ENCODE measurements at places on chromosomes 7 and 10.

DNA sequence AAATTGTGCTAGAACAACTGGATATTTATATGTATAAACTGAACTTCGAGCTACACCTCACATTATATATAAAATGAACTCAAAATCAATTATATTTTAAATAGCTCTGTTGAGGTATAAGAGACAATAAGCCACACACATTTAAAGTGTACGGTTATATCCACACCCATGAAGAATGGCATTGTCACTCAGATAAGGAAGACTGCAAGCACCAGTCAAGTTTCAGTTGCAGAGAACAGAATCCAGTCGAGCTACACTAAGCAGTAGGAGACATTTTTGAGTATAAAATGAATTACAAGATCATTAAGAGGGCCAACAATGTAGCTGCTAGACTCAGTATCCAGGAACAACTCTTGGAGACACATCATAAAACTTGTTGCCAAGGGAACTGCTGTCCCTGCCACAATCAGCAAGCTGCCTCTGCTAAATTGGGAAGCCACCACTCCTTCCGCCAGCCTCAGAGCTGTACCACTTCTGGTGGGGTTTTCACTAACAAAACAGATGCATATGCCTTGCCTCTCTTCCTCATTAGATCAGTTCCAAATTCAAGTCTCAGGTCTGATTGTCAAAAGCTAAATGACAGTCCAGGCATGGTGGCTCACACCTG, 19.6 kb upstream of the GPNMB start:
- DNase-seq = no peak

DNA sequence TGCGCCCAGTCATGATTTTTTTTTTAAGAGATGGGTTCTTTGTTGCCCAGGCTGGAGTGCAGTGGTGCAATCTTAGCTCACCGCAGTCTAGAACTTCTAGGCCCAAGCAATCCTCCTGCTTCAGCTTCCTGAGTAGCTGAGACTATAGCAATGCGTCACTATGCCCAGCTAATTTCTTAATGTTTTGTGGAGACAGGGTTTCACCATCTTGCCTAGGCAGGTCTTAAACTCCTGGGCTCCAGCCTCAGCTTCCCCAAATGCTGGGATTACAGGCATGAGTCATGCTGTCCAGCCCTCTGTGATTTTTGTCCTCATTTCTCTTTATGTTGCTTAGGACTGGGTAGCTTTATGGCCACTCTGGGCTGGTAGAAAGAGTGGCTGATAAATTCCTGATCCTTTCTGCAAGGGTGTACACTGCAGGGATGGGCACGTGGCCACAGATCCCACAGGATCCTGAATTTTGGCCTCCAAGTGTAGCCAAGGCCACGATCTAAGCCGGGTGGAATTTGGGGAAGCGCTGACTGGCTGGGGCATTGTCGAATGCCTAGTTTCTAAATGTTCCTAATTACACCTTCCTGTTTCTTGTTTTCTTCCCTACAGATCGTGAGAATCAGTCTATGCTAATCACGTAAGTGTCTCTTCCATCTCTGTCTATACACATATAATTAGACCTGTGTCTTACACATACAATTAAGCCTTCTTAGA, 24.1 kb upstream of the MYH16 start:
- DNase-seq = no peak

- DNase-seq = no peak
Observed at GRCh38 chr10:122993797-122994336, 13.7 kb downstream of the PSTK start.

DNA sequence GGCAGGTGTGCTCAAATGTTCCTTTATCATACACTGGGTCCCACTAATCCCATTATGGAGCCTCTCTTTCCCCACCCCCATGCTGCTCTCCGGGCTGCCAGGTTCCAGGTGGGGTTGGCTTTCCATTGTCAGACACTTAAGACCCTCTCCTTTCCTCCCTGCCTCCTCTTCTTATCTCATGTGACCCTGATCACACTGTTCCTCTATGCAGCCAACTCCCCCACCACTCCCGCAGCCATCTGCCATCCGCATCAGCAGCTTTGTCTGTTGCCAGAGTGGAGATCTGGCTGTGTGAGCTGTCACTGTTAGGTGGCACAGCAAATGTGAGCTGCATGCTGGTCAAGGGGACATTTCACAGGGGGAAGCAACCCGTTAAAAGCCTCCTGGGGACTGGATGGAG, 391.4 kb downstream of the TNS3 start:
- no peak for DNase-seq

DNA sequence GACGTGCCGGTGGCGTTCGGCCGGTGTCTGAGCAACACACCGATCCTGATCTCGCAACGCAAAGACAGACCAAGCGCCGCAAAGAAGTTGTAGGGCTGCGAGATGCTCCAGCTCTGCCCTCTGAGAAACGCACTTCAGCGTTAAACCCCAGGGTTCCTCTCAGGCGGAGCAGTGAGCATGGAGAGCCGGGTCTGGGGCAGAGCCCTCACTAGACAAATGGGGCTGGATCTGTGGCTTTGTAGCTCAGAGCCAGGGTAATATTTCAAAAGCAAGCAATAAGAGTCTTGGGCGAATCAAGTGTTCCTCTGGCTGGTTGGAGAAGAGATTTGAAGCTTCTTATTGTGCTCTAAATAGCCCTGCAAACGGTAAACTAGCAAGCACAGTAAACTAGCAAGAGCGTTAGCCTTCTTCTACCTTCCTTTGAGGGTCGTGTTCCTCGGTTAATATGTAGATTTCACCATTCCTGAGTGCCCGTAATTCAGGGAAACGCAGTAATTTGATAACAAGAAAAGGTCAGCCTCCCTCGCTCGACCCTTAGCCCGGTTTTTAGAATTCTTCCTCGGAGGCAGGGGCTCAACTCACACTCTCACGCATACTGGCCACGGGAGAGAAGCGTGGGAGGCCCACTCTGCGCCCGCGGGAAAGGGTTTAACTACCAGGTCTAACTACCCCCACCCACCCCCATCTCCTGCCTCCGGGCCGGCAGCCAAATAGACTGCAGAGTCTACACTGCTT, 6.7 kb downstream of the SKAP2 start:
- DNase-seq = no peak

- no peak for DNase-seq
Observed at GRCh38 chr7:38383281-38383680, 109.8 kb upstream of the TARP start.

DNA sequence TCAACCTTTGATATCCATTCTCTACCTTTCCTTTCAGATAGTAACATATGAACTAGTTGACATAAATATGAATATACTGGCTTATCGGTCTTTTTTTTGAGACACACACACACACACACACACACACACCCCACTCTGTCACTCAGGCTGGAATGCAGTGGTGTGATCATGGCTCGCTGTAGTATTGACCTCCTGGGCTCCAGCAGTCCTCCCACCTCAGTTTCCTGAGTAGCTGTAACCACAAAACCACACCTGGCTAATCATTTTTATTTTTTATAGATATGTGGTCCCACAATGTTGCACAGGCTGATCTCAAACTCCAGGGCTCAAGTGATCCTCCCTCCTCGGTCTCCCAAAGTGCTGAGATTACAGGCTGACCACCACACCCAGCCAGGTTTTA, 14.2 kb upstream of the NT5C3A start:
- no peak for DNase-seq

DNA sequence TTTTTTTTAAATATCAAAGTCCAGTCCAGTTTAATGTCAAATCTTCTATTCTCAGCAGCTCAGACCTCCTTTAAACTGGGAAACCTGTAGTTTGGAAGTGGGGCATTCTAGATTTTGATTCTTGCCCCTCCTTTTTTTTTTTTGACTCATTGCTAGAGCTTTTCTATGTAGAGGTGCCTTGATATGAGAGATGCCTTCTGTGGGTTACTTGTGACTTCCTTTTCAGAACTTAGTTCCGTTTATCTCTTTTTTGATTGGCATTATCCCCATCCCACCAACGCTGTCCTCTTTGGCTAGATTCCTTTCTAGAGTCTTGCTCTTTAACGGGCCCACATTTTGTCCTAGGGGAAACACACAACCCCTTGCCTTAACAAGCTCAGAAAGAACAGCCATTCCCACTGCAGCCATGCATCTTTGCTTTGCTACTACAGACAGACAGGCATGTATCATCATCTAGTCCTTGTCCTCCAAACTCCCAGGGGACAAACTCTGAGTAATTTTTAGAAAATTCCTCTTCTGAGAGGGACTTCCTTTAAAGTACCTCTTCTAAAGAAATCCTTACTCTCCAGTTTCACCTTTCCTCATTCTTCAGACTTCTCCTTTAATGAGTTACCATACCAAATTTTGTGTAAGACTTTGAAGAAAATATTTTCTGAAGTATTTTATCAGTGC, 153.6 kb downstream of the PHF14 start:
- DNase-seq = no peak

DNA sequence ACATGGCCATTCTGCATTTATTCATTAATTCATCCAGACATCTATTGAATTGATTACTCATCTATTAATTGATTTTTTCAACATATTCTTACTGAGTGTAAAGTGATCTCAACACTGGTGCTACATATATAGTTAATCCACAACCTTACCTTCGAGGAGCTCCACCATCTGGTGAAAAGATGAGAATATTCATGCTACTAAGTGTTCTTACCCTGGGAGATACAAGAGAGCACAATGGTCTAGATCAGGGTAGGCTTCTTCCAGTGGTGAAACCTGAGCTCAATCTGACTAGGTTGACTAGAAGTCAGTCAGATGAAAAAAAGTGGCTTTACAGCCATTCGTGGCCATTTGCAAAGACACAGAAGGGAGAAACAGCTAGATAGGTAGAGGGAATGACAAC, 507.4 kb downstream of the ANKRD7 start:
- no peak for DNase-seq

DNA sequence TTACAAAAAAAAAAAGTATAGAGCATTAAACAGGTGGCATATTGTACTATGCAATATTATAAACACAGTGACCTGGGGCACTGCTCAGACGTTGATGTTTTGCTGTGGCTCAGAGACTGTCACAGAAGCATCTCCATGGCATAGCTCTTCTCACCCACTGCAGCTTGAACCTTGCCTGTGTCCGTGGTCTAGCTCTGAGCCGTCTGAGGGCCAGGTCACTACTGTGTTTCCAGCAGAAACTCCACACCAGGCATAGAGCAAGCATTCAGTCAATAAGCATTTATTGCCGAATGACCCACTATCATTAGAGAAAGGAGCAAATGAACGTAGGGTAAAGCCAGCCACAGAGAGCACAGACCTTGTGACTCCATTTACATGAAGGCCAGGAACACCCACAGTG, 443.2 kb upstream of the FOXK1 start:
- no peak for DNase-seq

GRCh38 chr7:327991-328702, 38.2 kb downstream of the FOXL3 start:
- no peak for DNase-seq

- DNase-seq = peak; percentile 11
Observed at GRCh38 chr7:919114-919442, 35.4 kb downstream of the ADAP1 start.

DNA sequence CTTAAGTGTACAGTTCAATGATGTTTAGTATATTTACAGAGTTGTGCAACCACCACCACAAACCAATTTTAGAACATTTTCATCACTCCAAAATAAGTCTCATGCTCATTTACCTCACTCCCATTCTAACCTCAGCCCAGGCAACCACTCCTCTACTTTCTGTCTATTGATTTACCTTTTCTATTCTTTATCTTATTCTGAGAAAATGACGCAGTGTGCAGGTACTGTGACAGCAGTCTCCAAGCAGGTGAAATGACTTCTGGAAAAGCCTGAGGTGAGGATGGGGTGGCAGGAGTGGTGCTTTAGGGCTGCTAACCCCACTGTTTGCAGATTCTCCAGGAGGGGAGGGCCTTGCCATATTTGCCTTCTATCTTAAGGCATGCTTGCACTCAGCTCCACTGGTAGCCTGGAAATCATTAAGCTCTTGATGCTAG, 39.5 kb downstream of the GARS1 start:
- no peak for DNase-seq

DNA sequence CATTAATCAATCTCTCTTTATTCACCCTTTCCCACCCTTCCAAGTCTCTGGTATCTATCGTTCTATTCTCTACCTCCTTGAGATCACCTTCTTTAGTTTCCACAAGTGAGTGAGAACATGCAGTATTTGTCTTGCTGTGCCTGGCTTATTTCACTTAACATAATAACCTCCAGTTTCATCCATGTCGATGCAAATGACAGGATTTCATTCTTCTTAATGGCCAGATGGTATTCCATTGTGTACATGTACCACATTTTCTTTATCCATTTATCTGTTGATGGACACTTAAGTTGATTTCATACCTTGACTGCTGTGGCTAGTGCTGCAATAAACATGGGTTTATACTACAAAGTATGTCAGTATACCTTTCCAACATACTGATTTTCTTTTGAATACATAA, 3.8 kb upstream of the AOAH start:
- no peak for DNase-seq

GRCh38 chr7:147646568-147646967, 944.0 kb upstream of the C7orf33 start:
- DNase-seq = no peak

DNA sequence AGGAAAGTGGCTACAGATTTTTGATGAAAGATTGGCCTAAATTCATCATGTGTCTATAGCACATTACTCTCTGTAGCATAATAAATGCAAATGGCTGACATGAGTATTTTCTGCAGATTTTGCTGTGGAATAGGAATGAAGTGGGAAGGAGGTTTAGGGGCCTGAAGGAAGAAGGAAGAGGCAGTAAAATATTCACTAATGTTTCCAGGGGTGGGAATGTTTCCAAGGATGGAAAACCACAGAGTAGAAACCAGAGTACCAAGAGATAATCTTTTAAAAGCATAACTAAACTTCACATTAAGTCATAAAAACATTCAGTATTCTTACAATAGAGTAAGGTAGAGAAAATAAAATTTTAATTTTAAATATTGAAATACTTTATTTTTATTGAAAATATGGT, 267.8 kb downstream of the BICC1 start:
- no peak for DNase-seq

DNA sequence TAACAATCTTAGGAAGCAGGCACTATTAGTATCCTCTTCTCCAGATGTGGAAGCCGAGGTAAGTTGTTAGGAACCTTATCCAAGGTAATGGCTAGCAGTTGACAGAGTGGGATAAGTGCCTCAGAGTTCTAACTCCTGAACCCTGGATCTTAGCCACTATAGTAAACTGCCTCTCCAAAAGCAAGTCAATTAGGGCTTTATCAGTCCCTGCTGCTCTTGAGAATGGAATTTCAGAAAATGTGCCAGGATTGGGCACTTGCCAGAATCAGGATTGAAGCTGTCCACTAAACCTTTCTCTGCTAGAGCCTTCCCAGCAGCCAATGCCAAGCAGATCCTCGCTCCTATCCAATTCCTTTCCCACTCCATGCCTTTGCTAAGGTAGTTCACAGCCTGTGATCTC, 777.5 kb upstream of the POM121L12 start:
- DNase-seq = no peak

- no peak for DNase-seq
Observed at GRCh38 chr10:97975598-97975997, 54.8 kb downstream of the CRTAC1 start.

DNA sequence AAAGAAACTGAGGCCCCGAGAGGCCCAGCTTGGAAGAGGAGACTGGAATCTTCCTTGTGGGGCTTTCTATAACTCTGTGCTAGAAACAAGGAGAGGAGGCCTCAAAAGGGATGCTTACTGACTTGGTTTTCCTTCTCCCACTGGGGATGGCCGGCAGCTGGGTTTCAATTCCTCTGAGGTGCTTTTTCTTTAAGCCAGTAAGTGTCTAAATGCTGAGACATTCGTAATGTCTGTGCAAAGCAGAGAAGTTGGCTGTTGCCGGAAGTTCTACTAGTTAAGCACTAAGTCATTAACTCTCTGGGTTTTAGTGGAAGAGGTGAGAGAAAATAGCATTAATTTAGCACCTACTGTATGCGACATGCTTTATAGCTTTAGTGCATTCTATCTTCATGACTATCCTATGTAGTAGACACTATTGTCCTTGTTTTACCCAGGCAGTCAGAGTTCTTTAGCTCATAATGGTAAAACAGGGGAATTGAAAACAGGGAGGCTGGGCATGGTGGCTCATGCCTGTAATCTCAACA, 135.2 kb downstream of the RGS10 start:
- no peak for DNase-seq
